Activated CD8-positive, alpha-beta T cell treated with anti-CD3 and anti-CD28 coated beads, Interleukin-2, amount 10 ng/mL, durations not matched to agents 7 days and 5 days (primary cell): ENCODE measurements at places on chromosomes 6 and 20. TPM values are rescaled to one million over a fixed set of nuclear protein-coding genes. Genes with fewer than 3 reads are reported as not detected.

The IMPG1 gene
- not detected for total RNA-seq

DNA sequence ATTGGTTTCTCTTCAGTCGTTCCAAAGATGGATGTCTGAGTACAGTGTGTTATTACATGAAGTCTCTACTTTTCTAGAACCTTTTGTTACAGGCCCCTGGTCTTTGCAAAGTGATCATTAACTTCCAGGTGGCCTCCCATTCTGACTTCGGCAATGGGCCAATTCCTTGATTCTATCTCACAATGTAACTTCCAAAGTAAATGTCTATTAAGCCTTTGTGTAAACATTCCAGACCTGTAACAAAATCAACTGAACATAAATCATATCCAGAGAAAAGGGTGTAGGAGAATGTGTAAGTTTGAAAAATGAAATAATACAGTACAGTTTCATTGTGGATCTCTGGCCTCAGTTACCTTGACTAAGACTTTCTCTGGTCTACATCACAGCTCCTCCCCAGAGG lies 187.8 kb upstream of the JAG1 start:
- H3K4me1 ChIP-seq = no peaks in the 10 kb centered on the region
- DNase-seq = no peak
- H3K4me3 ChIP-seq = no peak overlapping the region
- H3K27ac ChIP-seq = no peak overlapping the region

The FHL5 gene
- total RNA-seq = not detected

- H3K4me1 ChIP-seq = peaks cover 8% of the 10 kb centered on the region
- no peaks in the 10 kb centered on the region for H3K36me3 ChIP-seq
- H3K27me3 ChIP-seq = peaks cover 32% of the 10 kb centered on the region
- DNase-seq = no peak
Measured at GRCh38 chr6:42140756-42141602, 1.4 kb downstream of the C6orf132 start.

DNA sequence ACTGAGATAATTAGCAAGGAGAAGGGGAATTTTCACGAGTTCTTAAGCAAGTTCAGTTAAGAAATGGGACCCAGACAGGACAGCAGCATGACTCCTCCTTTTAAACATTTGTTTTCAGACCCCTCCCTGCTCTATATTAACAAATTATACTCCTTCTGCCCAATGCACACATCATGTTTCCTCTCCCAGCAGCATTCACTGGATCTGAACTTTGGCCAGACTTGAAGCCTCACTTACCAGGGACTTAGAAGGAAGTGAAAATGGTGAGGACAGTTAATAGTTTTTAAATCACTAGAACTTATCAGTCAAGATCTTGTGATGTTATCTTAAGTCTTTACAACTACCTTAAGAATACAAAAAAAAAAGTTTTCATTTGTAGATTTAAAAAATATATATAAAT lies 1174.7 kb upstream of the MAP3K7 start:
- no peaks in the 10 kb centered on the region for H3K36me3 ChIP-seq
- no peaks in the 10 kb centered on the region for H3K27me3 ChIP-seq
- no peak overlapping the region for H3K27ac ChIP-seq
- no peak overlapping the region for H3K4me3 ChIP-seq
- H3K4me1 ChIP-seq = no peaks in the 10 kb centered on the region

DNA sequence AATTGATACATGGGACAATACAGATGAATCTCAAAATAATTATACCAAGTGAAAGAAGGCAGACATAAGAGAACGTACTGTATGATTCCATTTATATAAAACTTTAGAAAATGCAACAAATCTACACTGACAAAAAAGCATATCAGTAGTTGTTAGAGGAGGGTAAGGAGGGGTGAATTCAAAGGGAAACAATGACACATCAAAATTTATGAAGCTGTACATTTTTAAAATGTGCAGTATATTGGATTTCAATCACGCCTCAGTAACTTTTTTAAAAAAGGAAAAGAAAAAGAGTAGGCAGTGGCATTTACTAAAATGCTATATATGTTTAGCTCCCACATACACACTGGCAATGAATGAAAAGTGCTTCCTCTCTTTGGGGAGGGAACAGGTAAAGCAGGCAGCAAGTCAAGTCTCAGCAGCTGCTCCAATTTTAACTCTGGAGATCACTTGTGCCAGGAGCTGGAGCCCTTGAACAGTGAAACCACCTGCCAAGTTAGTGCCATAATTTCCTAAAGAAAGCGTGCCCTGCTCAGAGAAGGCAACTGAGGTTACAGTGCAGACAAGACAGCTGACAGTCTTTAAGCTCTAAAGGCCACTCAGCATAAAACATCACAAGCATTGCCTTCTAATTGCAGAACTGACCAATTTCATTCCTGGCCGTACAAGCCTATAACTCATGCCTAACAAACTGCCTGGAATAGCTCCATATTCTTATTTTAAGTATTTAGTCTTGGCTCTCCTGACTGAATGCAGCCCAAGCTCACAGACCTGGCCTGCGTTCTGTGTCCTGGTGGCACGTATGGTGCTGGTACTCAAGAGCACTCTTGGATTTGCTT lies 10.9 kb downstream of the FKBP1A start:
- H3K4me1 ChIP-seq = peaks cover 92% of the 10 kb centered on the region
- H3K27me3 ChIP-seq = no peaks in the 10 kb centered on the region
- peaks cover 69% of the 10 kb centered on the region for H3K36me3 ChIP-seq
- no peak for DNase-seq
- H3K4me3 ChIP-seq = no peak overlapping the region

DNA sequence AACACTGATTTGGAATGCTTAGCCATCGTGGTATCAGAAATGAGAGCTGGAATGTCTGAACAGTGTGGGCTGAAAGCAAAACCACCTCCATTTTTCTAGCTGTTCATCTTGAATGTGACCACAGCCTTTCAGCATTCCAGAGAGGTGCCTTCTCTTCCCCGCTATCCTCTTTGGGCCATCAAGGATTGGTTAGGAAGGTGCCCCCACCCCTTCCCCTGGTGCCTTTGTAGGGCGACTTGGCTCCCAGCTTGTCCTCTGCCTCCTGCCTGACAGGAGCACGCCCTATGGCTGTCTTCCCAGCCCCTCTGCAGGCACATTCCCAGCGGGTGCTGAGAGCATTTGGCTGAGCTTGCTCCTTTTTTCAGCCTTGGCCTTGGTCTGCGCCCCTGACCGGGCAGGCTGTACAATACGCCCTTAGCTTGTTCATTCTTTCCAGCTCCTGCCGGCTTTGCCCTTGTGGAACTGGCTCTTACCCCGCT lies 97.5 kb downstream of the ARMC2 start:
- H3K27ac ChIP-seq = peak overlapping the region; percentile 13
- no peak for DNase-seq
- peaks cover 11% of the 10 kb centered on the region for H3K36me3 ChIP-seq
- H3K27me3 ChIP-seq = no peaks in the 10 kb centered on the region
- no peak overlapping the region for H3K4me3 ChIP-seq
- peaks cover 58% of the 10 kb centered on the region for H3K4me1 ChIP-seq

- H3K4me3 ChIP-seq = no peak overlapping the region
- no peak for DNase-seq
- peaks cover 7% of the 10 kb centered on the region for H3K27me3 ChIP-seq
- no peaks in the 10 kb centered on the region for H3K4me1 ChIP-seq
Measured at GRCh38 chr6:7919871-7920270, 9.3 kb upstream of the TXNDC5 start.

DNA sequence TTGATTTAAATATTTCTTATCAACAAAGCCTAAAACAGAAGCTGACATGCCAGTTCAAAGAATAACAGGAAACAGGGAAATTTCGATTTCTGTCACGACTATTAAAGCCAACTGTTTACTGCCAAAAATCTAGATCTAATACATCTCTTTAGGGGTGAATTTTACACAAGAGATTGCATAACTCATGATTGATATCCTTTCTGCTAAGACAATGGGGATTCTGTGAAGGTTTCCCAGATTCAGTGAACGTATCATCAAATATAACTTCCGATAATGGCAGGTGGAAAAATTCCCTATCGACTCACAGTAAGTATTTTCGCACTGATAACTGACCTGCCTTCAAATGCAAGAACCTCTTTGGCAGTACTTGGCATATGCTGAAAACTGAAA lies 42.9 kb downstream of the NHSL1 start:
- peaks cover 5% of the 10 kb centered on the region for H3K36me3 ChIP-seq
- H3K27ac ChIP-seq = peak overlapping the region; percentile 91
- H3K4me1 ChIP-seq = peaks cover 29% of the 10 kb centered on the region
- DNase-seq = no peak

DNA sequence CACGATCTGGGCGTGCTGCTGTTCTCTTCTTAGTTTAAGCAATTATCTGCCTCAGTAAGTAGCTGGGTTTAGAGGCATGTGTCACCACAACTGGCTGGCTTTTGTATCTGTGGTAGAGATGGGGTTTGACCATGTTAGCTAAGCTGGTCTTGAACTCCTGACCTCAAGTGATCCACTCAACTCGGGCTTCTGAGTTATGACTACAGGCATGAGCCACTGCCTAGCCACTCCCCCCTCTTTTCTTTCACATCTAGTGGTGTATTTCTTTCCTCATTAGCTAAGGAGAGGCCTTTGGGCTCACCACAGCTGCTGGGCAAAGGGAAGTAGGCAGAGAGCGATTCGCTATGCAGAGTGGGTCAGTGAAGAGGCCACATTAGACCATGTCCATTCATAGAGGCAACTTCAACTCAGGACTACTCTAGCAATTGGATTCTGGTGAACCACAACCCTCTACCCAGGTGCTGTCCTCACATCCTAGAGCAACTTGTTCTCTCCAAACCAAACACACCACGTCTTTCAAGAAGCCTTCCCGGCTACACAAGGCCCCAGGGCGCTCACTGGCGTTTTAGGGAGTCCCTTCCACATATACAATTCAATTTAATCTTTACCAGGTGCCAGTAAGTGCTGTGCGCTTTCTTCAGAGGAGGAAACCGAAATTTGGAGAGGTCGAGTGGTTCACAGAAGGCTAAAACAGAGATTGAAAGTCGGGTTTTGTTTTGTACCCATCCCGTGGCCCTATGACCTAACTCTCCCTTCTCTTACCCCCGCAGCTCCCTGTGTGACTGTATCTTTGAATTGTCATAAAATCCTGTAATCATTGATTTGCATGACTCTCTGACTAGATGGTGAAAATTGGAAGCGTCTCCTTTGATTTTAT lies 26.5 kb upstream of the GFOD1 start:
- peaks cover 13% of the 10 kb centered on the region for H3K27me3 ChIP-seq
- H3K36me3 ChIP-seq = no peaks in the 10 kb centered on the region
- no peak overlapping the region for H3K4me3 ChIP-seq
- H3K4me1 ChIP-seq = no peaks in the 10 kb centered on the region

DNA sequence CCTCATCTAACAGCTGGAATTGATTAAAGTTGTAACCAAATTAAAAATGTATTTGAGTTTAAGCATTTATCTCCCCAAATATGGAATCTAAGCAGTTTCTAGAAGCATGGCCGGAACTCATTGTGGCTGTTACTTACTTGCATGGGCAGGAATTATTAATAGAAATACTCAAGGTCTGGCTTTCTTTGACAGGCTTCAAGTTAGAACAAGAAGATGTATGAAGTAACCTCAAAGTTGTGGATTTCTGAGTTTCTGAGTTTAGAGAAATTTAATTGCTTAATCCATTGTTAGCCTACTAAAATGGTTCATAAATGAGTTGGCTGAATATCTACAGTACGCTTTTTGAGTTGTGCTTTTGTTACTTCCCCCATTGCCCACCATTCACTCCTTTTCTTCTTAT lies 7.7 kb downstream of the CARMIL1 start:
- no peak overlapping the region for H3K27ac ChIP-seq
- no peaks in the 10 kb centered on the region for H3K27me3 ChIP-seq
- peaks cover 5% of the 10 kb centered on the region for H3K36me3 ChIP-seq
- H3K4me3 ChIP-seq = no peak overlapping the region

GRCh38 chr6:111793711-111794111 lies 79.5 kb downstream of the FYN start:
- DNase-seq = peak; percentile 77
- H3K27ac ChIP-seq = peak overlapping the region; percentile 95
- peaks cover 37% of the 10 kb centered on the region for H3K36me3 ChIP-seq
- no peaks in the 10 kb centered on the region for H3K27me3 ChIP-seq

The EPPIN gene
- not detected for total RNA-seq

The ADGB gene
- not detected for total RNA-seq

DNA sequence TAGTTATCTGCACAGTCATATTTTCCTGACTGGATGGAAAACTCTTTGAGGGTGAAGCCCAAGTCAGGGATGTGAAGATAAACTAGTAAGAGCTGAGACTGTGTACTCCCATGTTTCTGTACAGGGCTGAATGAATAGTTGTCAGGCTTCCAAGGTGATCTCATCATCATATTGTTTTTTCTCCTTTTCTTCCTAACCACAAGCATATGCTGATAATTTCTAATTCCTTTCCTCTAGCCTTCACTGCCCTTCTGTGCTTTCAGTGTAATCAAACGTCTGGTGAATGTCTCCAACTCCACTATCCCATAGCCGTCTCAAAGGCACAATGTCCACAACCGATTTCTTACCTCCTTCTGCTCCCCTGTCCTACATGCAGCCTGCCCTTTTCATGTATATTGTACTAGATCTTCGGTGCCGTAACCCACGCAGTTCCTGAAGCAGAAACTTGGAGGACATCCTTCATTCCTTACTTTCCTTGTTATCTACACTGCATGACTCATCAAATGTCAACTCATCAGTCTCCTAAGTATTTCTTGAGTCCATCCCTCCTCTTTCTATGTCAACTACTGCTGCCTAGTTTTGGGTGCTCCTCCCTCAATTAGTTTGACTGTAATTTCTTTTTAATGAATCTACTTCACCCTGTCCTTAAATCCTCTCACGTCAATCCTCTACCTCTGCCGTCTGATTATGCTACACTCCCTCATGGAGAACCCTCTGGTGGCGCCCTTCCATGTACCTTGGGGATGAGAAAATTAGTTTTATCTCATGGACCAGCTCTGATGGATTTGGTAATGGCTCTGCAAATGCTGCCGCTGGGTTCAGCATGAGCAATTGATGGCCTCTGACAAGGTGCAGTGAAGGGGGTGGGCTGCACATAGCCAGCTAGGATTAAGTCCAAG lies 21.9 kb downstream of the NCOA7 start:
- peaks cover 28% of the 10 kb centered on the region for H3K4me1 ChIP-seq
- no peaks in the 10 kb centered on the region for H3K27me3 ChIP-seq
- no peak overlapping the region for H3K27ac ChIP-seq
- peaks cover 38% of the 10 kb centered on the region for H3K36me3 ChIP-seq

The OPRL1 gene
- total RNA-seq = 2.0 TPM

DNA sequence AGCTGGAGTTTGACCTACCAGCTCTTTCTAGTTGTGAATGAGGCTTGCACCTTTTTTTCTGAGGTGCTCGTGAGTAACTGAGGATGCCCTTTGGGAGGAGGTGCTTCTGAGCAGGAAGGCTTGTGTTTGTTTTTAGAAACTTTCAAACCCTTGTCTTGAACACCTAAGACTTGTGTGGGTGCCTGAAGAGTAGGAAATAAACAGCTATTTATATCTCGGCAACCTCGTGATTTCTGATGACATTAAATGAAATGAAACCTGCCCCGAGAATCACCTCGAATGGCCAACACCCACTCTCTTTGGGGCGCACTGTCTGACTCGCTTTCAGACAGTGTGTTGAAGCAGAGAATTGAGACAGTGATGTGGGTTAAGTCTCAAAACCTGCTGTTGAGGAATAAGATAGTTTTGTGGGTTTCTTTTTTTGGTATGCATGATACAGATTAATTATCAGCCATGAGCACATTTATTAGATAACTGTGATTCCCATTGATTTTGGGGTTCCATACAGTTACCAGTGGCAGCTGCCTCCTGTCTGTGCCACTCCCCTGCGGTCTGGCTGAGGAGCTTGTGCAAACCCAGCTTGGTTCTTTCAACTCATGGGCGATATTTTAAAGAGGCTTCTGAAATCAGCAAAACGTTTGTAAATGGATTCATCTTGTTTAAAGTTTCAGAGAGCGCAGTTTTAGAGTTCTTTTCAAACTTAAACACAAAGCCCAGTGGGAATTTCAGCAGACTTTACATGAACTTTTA lies 8.4 kb downstream of the IRF4 start:
- H3K36me3 ChIP-seq = peaks cover 91% of the 10 kb centered on the region
- peak overlapping the region; percentile 46 for H3K4me3 ChIP-seq

The CSNK2B gene
- 233 TPM for total RNA-seq
